ENCODE measurements at places on chromosomes 3 and 15.

GRCh38 chr15:65033659-65034269 is 4.3 kb upstream of the MTFMT start:
- DNase-seq: no peak

- DNase-seq: no peak
These were observed 1.9 kb upstream of the TRIM71 start for GRCh38 chr3:32815841-32816438.

GRCh38 chr3:87191641-87192040 is 35.5 kb upstream of the CHMP2B start:
- no peak for DNase-seq

GRCh38 chr3:42080453-42080872 is 10.7 kb upstream of the TRAK1 start:
- no peak for DNase-seq

- no peak for DNase-seq
These were observed 9.2 kb downstream of the ACAA1 start for GRCh38 chr3:38127611-38128302.

DNA sequence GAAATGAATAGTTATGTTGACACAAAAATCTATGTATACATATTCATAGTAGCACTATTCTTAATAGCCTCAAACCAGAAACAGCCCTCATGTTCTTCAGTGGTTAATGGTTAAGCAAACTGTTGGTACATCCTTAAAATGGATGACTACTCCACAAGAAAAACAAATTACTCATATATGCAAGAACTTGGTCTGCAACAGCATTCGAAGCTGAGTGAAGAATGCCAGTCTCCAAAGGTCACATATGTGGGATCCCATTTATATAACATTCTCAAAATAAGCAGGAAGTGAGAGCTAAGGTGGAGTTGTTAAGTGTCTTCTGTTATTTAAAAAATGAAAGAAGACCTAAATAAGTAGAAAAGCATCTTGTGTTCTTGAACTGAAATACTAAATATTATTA is 365.7 kb downstream of the GABRG3 start:
- no peak for DNase-seq

GRCh38 chr15:93150910-93151881 is 62.2 kb upstream of the RGMA start:
- DNase-seq: no peak

GRCh38 chr3:158465074-158465473 is 105.9 kb upstream of the MLF1 start:
- no peak for DNase-seq

- DNase-seq: no peak
These were observed 684 bp downstream of the TNFAIP8L3 start for GRCh38 chr15:51093839-51094605.

DNA sequence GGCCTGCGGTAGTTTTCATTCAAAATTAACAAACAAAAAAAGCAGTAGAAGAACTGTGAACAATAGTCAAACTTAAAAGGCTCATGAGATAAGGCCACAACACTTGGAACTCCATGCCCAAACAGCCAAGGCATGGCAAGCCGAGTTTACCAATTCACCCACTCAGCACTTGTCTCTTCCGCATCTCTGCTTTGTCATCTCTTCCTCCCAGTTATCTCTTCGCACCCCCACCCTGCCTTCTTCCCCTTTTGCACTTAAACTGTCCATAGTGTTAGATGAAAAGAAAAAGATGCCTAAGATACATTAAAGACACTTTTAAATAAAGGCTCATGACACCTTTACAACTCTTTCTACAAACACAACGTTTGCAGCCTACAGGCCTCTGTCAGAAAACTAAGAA is 11.1 kb downstream of the TLE3 start:
- DNase-seq: no peak

DNA sequence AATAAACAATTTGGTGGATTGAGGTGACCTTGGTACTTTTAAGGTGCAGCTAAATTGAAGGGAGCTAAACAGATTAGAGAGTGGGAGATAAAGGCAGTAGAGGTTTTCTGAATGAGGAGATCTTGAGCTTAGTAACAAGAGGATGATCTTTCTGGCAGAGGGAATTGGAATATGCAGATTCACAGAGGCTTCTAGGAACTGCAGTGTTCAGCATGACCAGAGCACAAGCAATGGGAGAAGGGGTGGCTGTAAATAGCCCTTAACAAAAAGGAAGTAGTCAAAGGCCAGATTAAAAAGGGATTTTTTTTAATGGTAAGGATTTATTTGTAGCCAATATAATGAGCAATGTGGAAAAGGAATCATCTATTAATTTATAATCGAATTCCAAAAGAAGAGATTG is 5.7 kb upstream of the BNIP2 start:
- DNase-seq: no peak

All from activated T-helper 1 cell treated with anti-CD3 and anti-CD28 coated beads, Interleukin-12 subunit alpha, Interleukin-12 subunit beta, Interleukin-2, Interleukin-4 antibody, amounts not matched to agents 30 ng/mL and 10 ng/mL and 1 ng/mL, durations not matched to agents 14 hours and 24 hours and 36 hours (primary cell).